ENCODE measurements at places on chromosomes 4 and X.

- no peaks in the 10 kb centered on the region for H3K36me3 ChIP-seq
- H3K27me3 ChIP-seq = no peaks in the 10 kb centered on the region
- peak; percentile 46 for DNase-seq
- no peak overlapping the region for H3K27ac ChIP-seq
- peaks cover 5% of the 10 kb centered on the region for H3K4me1 ChIP-seq
Observed at GRCh38 chr4:152454398-152455011, 81.4 kb downstream of the FBXW7 start.

- H3K4me1 ChIP-seq = peaks cover 7% of the 10 kb centered on the region
- H3K36me3 ChIP-seq = no peaks in the 10 kb centered on the region
- DNase-seq = no peak
- peak overlapping the region; percentile 95 for H3K4me3 ChIP-seq
Observed at GRCh38 chrX:54494166-54494988, 1.7 kb downstream of the FGD1 start.

DNA sequence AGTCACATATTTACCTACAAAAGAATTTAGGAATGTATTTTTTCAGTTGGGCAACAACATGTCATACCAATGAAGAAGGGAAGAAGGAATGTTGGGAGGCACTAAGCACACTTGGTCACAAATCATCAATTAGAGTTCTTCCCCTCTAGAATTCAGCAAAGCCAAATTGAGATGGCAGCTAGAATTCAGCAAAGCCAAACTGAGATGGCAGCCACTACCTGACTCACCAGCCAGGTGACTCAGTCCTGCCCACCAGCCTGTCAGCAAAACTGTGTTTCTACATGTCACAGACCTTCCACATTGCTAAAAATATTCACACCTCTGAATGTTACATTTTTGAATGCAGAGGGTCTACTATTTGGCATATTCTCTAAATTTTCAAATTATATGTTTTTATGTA is 63.2 kb upstream of the NOCT start:
- H3K36me3 ChIP-seq = no peaks in the 10 kb centered on the region
- H3K4me1 ChIP-seq = peaks cover 4% of the 10 kb centered on the region
- H3K27ac ChIP-seq = no peak overlapping the region
- peak; percentile 23 for DNase-seq
- no peak overlapping the region for H3K4me3 ChIP-seq

- H3K27me3 ChIP-seq = no peaks in the 10 kb centered on the region
- no peak overlapping the region for H3K27ac ChIP-seq
- DNase-seq = no peak
- H3K4me1 ChIP-seq = peaks cover 4% of the 10 kb centered on the region
- no peak overlapping the region for H3K4me3 ChIP-seq
Observed at GRCh38 chrX:10800796-10801195, 180.4 kb upstream of the MID1 start.

DNA sequence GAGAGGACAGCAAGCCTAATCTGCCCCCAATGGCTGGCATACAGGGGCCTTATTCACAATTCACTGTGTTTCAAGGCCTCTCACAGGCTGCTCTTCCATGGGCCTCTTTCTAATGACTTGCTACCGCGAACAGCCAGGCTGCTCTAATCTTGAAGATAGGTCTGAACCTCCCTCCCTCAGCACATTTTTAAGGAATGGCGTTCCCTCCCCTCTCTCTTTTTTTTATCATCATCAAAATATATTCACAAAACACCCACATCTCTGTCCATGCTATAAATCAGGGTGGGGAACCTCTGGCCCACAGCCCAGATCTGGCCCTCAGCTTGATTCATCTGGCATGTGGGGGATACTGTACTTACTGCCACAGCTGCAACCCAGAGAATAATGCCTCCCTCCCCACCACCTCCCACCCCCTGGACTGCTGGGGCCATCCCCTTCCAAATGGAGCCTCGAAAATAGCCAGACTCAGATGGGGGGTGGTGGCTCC is 76.2 kb upstream of the PLAC1 start:
- peaks cover 3% of the 10 kb centered on the region for H3K27me3 ChIP-seq
- peak; percentile 80 for DNase-seq
- no peak overlapping the region for H3K4me3 ChIP-seq
- H3K36me3 ChIP-seq = no peaks in the 10 kb centered on the region
- peak overlapping the region; percentile 21 for H3K27ac ChIP-seq

DNA sequence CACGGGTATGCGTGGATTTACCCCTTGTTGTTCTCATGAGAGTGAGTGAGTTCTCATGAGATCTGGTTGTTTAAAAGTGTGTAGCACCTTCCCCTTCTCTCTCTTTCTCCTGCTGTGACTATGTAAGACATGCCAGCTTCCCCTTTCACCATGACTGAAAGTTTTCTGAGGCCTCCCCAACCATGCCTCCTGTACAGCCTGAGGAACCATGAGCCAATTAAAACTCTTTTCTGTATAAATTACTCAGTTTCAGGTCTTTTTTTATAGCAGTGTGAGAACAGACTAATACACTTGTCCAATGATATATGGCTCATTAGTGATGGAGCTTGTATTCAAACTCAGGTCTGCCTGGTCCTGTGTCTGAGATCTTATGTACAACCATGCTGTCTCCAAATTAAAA is 28.5 kb upstream of the RTL3 start:
- H3K27ac ChIP-seq = no peak overlapping the region
- no peak for DNase-seq
- no peaks in the 10 kb centered on the region for H3K27me3 ChIP-seq
- H3K4me3 ChIP-seq = no peak overlapping the region

- no peaks in the 10 kb centered on the region for H3K36me3 ChIP-seq
- H3K27ac ChIP-seq = no peak overlapping the region
- DNase-seq = no peak
- H3K4me1 ChIP-seq = peaks cover 5% of the 10 kb centered on the region
- H3K27me3 ChIP-seq = no peaks in the 10 kb centered on the region
- no peak overlapping the region for H3K4me3 ChIP-seq
Observed at GRCh38 chr4:105210916-105211315, 64.2 kb downstream of the TET2 start.

GRCh38 chr4:96519291-96519690 is 679.4 kb downstream of the PDHA2 start:
- no peaks in the 10 kb centered on the region for H3K36me3 ChIP-seq
- H3K27ac ChIP-seq = no peak overlapping the region
- no peak for DNase-seq

- H3K27me3 ChIP-seq = no peaks in the 10 kb centered on the region
- H3K4me1 ChIP-seq = peaks cover 8% of the 10 kb centered on the region
- H3K36me3 ChIP-seq = no peaks in the 10 kb centered on the region
- peak; percentile 37 for DNase-seq
Observed at GRCh38 chr4:140158365-140159030, 4.5 kb upstream of the MAML3 start.

GRCh38 chr4:7798178-7798995 is 141.3 kb downstream of the AFAP1 start:
- no peak overlapping the region for H3K27ac ChIP-seq
- peaks cover 2% of the 10 kb centered on the region for H3K4me1 ChIP-seq
- no peak overlapping the region for H3K4me3 ChIP-seq
- peaks cover 51% of the 10 kb centered on the region for H3K36me3 ChIP-seq

DNA sequence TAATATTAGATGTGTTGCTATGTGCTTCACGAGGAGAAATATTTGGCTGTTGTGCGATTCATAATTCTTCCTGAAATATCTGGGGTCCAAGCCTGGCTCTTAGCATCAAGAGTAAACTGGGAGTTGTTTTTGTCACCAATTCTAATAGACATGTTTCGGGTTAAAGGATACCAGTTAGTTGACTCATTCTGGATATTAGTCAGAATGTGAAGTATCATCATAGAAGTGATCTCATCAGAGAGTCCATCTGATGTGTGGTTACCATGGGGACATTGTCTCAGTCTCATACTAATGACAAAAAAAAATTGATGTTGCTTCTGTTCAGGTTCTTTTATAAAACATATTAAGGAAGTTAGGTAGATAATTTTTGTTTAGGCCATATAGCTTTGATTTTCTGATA is 57.2 kb upstream of the MTMR1 start:
- H3K36me3 ChIP-seq = 0 out of 2 replicates have a peak, but pooled peaks cover 1% of the 10 kb centered on the region
- peak; percentile 84 for DNase-seq
- no peaks in the 10 kb centered on the region for H3K4me1 ChIP-seq
- no peak overlapping the region for H3K4me3 ChIP-seq

DNA sequence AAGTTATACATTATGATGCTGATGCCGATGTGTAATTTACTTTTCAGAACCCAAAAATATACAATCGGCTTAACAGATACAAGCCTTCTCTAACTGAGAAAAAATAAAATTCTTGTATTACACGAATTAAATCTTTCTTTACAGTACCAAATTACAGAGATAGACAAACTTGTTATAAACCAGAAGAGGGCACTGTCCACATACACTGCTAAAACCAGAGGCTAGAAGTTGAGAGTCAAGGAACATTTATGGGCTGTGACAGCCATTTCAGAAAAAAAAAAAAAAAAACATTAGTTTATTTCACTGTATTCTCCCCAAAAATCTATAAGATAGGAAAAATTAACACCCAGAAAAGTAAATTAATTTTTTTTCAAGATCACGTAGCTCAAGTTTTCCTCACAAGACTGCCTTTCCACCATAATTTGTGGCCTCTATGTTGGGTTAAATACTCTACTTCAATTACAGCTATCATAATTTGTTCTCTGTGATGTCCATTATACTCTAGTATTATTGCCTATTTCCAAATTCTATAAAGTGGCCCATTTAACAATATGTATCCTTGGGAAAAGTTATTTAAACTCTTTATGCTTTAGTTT is 12.0 kb downstream of the EREG start:
- no peaks in the 10 kb centered on the region for H3K27me3 ChIP-seq
- no peaks in the 10 kb centered on the region for H3K36me3 ChIP-seq
- no peaks in the 10 kb centered on the region for H3K4me1 ChIP-seq
- DNase-seq = peak; percentile 77
- no peak overlapping the region for H3K4me3 ChIP-seq

GRCh38 chr4:87188048-87188447 is 32.4 kb downstream of the KLHL8 start:
- no peaks in the 10 kb centered on the region for H3K36me3 ChIP-seq
- no peak overlapping the region for H3K4me3 ChIP-seq
- DNase-seq = peak; percentile 65
- H3K4me1 ChIP-seq = peaks cover 3% of the 10 kb centered on the region
- no peak overlapping the region for H3K27ac ChIP-seq

GRCh38 chr4:107391630-107392028 is 328.4 kb downstream of the PAPSS1 start:
- H3K27ac ChIP-seq = no peak overlapping the region
- DNase-seq = no peak
- H3K4me1 ChIP-seq = no peaks in the 10 kb centered on the region

DNA sequence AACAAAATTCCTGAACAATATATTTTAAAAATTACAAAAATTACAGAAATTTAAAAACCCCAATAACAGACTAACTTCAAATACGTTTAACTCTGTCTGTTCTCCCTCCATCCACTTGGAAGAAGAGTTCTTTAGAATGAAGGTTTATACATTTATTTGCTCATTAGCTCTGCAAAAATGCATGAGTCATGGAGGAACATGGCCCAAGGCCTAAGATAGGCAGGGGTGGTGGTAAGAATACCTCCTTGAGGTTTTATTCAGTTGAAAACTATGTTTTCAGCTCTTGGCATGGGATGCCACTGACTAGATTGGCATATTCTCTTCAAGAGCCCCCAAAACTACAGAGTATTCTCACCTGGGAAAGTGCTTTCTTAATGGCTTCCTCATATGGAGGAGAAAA is 8.8 kb upstream of the LRRC66 start:
- no peaks in the 10 kb centered on the region for H3K27me3 ChIP-seq
- DNase-seq = peak; percentile 79
- no peak overlapping the region for H3K27ac ChIP-seq
- 0 out of 2 replicates have a peak, but pooled peaks cover 1% of the 10 kb centered on the region for H3K4me1 ChIP-seq
- peaks cover 24% of the 10 kb centered on the region for H3K36me3 ChIP-seq

- H3K36me3 ChIP-seq = no peaks in the 10 kb centered on the region
- H3K27me3 ChIP-seq = no peaks in the 10 kb centered on the region
- no peak overlapping the region for H3K27ac ChIP-seq
- H3K4me1 ChIP-seq = no peaks in the 10 kb centered on the region
- no peak for DNase-seq
Observed at GRCh38 chrX:113741744-113742143, 842.1 kb upstream of the HTR2C start.

DNA sequence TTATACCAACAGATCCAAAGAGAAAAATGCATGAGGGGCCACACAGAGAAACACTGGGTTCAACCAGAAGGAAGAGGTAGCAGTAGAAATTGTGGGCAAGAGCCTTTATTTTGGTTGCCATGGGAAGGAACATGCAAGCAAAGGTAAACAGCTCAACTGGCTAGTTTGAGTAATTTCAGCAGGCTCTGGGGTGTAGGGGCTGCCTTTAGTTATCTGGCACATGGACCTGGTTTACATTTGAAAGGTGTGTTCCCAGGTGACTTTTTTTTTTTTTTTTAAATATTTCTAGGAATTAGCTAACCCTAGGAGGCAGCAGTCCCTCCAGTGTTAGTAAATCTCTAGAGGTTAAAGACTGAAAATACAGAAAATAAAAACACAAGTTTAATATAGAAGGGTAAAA is 481.9 kb downstream of the ACTRT1 start:
- H3K27ac ChIP-seq = no peak overlapping the region
- H3K27me3 ChIP-seq = no peaks in the 10 kb centered on the region
- DNase-seq = no peak
- H3K4me1 ChIP-seq = no peaks in the 10 kb centered on the region

DNA sequence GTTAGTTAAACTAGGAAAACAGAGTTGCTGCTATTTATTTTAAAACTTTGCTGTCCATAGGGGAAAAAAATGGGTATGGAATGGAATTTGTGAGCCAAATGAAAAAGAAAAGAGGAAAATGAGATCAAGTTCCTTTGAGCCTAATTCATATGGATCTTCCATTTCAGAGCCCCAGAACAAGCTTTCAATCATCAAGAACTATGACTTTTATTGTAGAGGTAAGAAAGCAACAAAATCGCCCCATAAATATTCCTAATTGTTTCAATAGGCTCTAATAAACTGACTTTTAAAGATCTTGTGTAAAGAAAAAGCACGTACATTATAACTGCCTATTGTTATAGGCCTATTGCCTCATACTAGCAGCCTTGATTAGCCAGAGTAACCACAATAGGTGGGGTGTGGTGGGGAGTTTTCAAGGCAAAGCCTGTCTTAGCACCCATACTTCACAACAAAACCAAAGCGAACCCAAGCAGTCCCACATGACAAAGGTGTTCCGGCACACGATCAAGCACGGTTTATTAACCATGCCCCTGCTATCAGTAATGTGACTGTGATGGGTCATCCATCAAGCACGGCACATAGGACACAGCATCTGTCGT is 44.4 kb downstream of the RBM47 start:
- no peaks in the 10 kb centered on the region for H3K27me3 ChIP-seq
- H3K4me3 ChIP-seq = no peak overlapping the region
- H3K4me1 ChIP-seq = peaks cover 12% of the 10 kb centered on the region
- H3K36me3 ChIP-seq = no peaks in the 10 kb centered on the region

- peak; percentile 6 for DNase-seq
- H3K36me3 ChIP-seq = no peaks in the 10 kb centered on the region
- H3K4me3 ChIP-seq = no peak overlapping the region
- no peaks in the 10 kb centered on the region for H3K27me3 ChIP-seq
Observed at GRCh38 chr4:179530958-179531357, 2088.7 kb upstream of the AGA start.

- H3K27ac ChIP-seq = no peak overlapping the region
- no peaks in the 10 kb centered on the region for H3K36me3 ChIP-seq
- no peak overlapping the region for H3K4me3 ChIP-seq
Observed at GRCh38 chrX:73930300-73930699, 367.3 kb downstream of the CHIC1 start.

GRCh38 chr4:121070696-121071639 is 1.4 kb downstream of the NDNF start:
- H3K4me1 ChIP-seq = peaks cover 5% of the 10 kb centered on the region
- H3K4me3 ChIP-seq = 0 out of 2 replicates have a peak overlapping the region, but pooled peaks have one; percentile 9
- no peak for DNase-seq

- peak overlapping the region; percentile 36 for H3K4me3 ChIP-seq
- peak; percentile 17 for DNase-seq
- peaks cover 12% of the 10 kb centered on the region for H3K27me3 ChIP-seq
- no peak overlapping the region for H3K27ac ChIP-seq
Observed at GRCh38 chr4:104490770-104491480, 3.8 kb downstream of the CXXC4 start.
